ENCODE measurements at places on chromosomes 1 and 21.

DNA sequence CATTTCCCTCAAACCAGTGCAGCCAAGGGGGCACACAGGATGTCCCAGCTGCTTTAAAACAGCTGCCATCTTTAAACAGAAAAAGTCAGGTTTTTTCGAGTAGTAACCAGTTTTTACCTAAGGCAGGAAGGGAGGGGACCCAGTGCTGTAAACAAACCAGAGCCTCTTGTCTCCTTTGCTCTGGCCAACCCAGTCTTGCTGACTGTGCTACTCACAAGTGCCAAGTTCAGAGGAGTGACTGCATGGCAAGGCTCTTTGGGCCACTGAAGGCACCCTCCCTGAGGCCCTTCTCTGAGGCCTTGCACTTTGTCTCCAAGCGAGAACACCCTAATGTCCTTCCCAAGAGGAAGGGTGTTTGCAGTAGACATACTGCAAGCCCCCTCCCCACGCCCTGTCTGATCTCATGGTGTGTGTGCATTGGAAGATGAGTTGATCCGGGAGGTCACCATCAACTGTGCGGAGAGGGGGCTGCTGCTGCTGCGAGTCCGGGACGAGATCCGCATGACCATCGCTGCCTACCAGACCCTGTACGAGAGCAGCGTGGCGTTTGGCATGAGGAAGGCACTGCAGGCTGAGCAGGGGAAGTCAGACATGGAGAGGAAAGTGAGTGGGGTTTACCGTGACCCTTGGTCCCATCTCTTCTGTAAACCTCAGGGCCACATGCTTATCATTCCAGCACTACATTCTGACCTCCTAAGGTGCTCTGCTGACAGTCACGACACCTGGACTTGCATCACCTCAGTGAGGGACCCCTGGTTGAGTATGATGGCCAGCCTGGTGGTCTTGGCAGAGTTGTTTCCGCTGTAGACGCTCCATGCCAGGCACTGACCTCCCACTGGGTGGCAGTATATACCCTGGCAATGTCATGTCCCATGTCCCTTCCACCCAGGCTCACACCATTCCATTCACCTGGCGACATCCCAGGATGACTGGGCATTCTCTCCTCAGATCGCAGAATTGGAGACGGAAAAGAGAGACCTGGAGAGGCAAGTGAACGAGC is 4.7 kb downstream of the DNALI1 start:
- DNase-seq, result peak; percentile 24

DNA sequence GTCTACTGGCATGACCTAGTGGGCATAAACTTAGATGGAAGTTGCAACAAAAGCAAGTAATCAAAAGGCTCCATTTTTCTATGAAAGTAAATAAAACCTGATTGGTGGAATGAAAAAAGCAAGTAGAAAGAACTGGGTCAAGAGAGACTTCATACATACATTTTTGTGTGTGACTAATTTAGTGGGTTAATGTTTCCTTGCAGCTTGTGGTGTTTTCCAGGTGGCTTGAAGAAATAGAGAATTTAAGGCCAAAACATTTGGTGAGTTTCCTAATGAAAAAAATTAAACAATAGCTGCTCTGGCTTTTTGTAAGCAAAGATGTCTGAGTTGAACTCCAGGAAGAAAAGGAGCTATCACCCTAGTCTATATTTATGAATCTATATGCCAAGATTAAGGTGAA is 71.0 kb downstream of the ZC3H11B start:
- no peak for DNase-seq

DNA sequence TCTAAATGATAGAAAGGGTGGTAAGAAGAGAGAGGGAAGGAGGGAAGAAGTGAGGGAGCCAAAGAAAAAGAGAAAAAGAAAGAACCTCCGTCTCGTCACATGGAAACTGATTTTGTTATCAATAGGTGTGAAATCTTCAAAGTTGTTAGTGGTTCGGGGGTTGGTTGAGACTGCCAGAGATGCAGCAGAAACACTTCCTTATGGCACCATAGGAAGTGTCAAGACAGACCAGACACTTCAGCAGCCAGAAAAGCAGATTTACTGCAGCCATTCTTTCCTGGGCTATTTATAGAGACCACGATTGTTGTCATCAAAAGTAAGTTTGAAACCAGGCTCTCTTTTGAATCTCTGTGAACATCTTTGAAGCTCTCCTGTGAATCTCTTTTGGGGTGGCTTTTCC is 150.5 kb downstream of the PLPPR5 start:
- no peak for DNase-seq

- DNase-seq, result no peak
Measured at GRCh38 chr1:209598227-209598626, 14.7 kb downstream of the CAMK1G start.

DNA sequence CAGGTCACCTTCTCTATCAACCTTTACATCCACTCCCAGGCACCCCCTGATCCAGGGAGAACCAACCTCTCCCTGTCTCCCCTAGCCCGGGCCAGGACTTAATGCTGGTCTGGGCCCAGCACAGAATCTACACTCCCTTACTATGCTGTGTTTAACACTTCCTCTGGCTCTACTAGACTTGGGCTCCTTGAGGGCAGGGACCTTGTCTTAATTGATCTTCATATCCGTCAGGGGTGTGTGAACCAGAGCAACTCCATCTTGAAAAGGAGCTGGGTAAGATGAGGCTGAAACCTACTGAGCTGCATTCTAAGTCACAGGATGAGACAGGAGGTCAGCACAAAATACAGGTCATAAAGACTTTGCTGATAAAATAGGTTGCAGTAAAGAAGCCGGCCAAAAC is 98.9 kb downstream of the SSBP3 start:
- no peak for DNase-seq

DNA sequence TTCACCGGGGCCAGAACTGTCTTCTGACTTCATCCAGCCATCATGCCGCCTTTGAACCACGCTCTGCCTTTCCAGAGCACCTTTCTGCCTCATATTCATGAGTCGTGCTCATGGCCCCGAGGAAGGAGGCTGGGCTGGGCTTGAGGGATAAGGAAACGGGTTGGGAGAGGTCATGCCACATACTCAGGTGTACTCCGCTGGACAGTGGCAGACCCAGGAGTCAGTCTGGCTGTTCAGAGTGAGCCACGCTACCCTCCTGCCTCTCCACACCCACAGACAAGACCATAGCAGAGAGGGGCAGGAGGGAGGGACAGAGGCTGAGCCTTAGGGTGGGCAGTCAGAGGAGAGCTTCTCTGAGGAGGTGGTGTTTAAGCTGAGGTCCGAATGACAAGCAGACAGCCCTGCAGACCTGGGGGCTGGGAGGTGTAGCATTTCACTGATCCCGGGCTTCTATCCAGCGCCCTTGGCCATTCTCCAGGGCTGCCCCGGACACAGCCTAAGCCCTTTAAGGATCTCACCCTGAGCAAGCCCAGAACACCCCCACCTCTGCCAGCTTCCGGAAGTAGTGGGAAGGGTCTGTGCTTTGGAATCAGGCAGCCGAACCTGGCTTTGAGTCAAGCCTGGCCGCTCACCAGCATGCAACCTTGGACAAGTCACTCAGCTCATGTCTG is 102.3 kb downstream of the LACTBL1 start:
- no peak for DNase-seq

- no peak for DNase-seq
Measured at GRCh38 chr1:113303267-113303666, 87.0 kb upstream of the MAGI3 start.

DNA sequence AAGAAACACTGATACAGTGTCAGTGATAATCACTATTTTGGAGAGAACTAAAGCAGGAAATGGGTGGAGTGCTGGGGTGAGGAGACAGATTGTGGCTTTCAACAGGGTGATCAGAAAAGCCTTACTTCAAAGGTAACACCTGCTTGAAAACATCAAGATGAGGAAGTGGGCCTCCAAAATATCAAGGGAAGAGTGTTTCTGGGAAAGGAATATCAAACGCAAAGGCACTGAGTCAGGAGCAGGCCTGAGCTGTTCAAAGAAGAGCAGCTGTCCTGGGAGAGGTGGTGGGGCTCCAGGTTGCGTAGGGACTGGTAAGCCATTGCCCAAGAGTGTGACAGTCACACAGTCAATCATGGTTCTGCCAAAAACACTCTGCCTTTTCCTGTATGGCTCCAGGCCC is 47.1 kb upstream of the ATP1A1 start:
- peak; percentile 79 for DNase-seq

- peak; percentile 41 for DNase-seq
Measured at GRCh38 chr1:3453891-3454810, at the start of gene ARHGEF16. Gene ARHGEF16, plus strand, starts transcription at chr1:3454665. Its CDS starts 8,420 bp downstream, at chr1:3463085.

DNA sequence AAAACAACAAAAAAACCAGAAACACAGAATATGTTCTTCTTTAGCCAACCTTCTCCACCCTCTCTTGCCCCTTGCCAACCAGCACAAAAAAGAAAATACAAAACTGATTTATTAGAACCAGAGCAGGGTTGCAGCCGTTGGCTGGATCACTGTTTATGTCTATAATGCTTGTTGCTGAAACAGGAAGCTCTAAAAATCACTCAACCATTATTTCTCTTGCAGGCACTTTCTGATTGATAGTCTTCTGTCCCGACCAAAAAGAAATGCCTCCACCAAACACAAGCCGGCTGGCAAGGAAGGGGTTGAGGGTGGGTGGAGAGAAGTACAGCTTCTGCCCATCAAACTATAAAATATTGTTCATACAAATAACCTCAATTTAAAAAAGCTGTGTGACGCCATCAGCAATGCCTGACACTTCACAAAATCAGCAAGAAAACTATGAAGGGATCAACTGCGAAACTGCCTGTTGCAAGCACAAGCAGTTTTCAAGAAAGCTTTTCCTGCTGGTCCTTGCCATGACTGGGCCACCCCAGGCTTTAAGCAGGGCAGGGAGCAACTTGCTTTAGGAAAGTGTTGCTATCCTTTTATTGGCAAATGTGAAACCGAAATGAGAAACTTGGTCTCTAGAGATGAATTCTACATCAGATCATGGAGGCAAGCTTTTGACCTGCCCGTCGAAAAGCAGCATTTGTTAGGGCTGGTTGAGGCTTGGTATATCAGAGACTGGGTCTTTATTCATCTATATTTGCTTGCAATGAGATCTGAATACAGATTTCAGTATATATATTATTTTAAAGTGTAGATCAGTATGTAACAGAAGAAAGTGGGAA is 174.2 kb downstream of the RUNX1 start:
- DNase-seq, result no peak

GRCh38 chr1:160681066-160681890 is 30.3 kb downstream of the CD48 start:
- DNase-seq, result peak; percentile 82

DNA sequence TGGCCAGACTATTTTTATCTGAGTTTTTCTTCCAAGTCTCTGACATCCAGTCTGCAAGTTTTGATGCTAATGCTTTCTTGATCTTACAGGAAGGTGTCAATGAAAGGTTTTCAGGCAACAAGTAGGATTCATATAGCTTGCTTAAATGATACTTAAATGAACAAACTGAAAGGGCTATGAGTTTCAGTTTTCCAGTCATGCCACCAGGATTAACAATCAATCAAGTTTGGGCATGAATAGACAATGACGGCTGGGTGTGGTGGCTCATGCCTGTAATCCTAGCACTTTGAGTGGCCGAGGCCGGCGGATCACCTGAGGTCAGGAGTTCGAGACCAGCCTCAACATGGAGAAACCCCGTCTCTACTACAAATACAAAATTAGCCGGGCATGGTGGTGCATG is 34.3 kb upstream of the SLC16A1 start:
- DNase-seq, result no peak

DNA sequence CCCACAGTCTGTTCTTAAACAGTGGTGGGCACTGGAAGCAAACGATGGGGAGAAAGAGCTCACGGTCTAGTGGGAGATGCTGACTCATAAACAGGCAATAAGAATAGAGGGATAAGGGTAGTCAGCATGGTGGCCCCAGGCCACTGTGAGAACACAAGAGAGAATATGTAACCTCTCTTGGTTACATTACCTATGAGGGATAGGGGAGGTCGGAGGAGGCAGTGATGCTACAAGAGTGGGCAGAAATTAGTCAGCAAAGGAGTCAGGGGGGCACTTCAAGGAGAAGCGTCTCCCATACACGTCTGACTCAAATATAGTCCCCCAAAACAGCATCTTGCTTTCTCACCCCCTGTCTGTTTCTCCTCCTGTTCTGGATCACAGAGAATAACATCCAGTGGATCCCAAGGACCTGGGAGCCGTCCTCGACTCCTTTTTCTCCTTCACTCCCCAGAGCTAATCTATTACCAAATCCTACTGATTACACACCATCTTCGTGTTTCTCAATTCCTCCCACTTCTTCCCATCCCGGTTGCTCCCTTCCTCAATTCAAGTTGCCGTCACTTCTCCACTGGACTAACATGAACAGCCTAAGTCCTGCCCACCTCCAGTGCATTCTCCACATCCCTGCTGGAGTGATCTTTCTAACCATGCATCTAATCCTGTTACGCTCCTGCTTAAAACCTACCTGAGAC is 2.1 kb downstream of the SLAMF8 start:
- DNase-seq, result no peak

Measured in naive thymus-derived CD8-positive, alpha-beta T cell (primary cell).